ENCODE measurements at places on chromosomes 12 and 14.

- DNase-seq = peak; percentile 29
Measured at GRCh38 chr12:110005319-110005973, 6.2 kb downstream of the ANKRD13A start.

- DNase-seq = no peak
Measured at GRCh38 chr14:100575266-100575995, 11.8 kb downstream of the BEGAIN start.

DNA sequence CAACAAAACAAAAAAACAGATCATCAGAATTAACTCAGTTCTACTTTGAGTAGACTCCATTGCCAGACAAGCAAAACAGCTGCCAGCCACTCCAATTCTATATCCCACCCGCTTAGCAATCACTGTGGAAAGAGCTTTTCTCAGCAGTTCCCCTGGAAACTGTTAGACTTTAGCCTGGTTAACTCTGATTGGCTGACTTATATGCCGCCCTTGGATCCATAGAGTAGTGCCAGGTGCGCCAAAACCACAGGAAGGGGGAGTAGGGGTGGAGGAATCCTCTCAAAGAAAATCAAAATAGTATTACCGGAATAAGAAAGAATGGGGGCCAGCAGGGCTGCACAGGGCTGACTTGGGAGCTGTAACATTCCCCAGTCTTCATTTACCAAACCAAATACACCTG lies 5.4 kb upstream of the EML5 start:
- DNase-seq = no peak

DNA sequence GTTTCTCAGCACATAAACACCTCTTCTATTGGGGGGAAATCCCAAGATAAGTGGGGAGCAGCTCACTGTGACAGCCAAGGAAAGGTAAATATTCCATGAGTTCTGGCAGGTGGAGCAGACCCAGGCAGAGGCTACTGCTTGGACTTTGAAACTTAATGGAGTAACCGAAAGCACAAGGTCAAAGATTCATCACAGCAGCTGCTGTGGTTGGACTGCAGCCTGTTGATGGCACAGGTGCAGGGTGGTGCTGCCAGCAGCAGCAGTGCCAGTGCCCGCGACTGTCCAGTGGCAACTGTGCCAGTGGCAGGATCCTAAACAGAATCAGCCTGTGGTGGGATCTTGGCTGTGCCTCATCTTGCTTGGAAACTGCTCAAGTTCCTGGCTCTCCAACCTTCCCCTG lies 81.4 kb upstream of the ARID2 start:
- no peak for DNase-seq

DNA sequence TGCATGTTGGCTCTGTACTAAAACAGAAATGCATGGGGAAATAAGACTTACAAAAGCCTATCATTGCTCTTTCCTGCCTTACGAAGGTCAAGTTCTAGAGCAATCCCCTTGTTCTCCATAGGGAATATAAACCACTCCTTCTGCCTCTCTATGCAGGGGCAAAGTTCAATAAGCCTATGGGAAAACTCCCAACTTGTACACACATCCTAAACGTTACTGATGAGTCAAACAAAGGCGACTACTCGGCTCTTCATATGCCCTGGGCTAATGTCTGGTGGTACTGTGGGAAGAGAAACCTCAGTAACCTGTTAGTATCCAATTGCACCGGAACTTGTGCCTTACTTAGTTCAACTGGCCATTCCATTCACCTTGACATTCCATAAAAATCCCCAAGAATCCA lies 32.7 kb downstream of the PRMT8 start:
- DNase-seq = no peak

GRCh38 chr12:27285403-27285802 lies 41.3 kb downstream of the STK38L start:
- no peak for DNase-seq

DNA sequence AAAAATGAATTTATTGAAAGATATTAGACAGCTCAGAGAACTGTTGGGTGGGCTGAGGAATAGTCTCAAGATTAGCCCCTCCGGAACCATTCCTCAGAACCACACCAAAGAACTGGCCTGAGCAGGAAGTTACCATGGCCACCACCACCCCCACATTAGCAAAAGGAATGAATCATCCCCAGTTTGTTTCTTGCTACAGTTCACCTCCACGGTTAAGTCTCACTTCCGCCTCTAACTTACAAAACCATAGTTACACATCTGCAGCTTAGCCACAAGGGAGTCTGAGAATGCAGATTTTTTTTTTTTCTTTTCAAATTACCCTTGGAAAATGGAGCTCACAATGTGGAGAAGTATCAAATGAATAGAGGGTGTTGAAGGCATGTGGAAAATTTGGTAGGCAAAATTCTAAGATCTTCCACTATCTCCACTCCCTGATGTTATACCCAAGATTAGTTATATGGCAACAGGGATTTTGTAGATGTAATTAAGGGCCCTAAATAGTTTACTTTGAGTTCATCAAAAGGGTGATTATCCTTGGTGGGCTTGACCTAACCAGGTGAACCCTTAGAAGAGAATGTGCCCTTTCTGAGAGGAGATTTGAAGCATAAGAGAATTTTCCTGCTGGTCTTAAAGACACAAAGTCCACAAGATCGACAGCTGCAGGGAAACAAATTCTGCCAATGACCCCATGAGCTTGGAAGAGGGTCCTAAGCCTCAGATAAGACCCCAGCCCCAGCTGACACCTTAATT lies 129.8 kb upstream of the KRR1 start:
- peak; percentile 42 for DNase-seq

GRCh38 chr12:80837342-80837978 lies 100.3 kb downstream of the LIN7A start:
- DNase-seq = no peak

DNA sequence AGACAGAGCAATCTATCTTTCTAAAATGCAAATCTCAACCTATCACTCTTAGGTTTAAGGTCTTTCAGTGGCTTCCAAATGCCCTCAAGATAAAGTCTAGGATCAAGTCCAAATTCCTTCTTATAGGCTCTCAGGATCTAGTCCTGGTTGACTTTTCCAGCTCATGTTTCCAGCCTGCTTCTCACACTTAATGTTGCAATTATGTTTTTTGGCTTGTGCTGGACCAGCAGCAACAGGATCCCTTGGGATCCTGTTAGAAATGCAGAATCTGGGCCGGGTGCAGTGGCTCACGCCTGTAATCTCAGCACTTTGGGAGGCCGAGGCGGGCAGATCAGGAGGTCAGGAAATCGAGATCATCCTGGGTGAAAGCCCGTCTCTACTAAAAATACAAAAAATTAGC lies 10.6 kb downstream of the GPR33 start:
- DNase-seq = no peak

GRCh38 chr14:93309427-93309966 lies 23.3 kb downstream of the BTBD7 start:
- DNase-seq = no peak

DNA sequence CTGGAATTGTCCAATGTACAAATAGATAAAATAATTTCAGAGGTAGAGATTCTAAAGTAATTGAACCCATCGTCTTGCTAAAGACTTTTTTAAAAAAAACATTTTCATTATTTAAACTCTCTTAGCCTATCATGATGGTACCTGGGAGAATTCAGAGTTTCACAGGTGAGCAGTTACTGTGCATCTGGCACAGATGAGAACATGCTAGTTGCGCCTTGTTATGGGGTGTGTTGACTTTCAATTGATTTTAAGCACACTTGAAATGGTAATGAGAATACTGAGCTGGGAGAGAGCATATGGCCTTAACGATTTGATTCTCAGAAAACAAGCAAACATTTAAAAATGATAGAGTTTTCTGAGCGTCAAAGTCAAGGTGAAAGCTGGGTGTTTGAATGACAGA lies 66.6 kb downstream of the FLRT2 start:
- no peak for DNase-seq

GRCh38 chr14:91466192-91466591 lies 43.9 kb downstream of the PPP4R3A start:
- DNase-seq = no peak

DNA sequence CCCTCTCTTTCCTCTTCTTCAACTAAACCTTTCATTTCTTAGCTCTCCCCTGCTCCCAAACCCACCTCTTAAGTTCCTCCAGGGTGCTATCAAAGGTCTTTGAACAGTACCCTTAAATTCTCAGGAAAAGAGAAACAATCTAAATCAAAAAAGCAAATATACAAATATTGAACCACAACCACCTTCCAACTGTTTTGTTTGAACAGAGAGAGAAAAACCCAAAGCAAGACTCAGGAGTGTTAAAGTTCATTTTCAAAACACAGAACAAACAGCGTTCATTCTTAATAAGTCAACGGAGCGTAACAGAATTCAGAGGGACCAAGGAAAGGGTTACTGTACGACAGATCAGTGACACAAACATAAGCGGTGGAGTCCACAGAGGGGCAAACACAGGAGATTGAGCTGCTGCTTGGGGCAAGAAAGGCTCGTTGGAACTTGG lies 73.3 kb downstream of the NDUFA12 start:
- DNase-seq = no peak

- no peak for DNase-seq
Measured at GRCh38 chr12:24229031-24229700, 279.7 kb upstream of the SOX5 start.

- DNase-seq = no peak
Measured at GRCh38 chr14:55578511-55578910, 1.5 kb upstream of the KTN1 start.

DNA sequence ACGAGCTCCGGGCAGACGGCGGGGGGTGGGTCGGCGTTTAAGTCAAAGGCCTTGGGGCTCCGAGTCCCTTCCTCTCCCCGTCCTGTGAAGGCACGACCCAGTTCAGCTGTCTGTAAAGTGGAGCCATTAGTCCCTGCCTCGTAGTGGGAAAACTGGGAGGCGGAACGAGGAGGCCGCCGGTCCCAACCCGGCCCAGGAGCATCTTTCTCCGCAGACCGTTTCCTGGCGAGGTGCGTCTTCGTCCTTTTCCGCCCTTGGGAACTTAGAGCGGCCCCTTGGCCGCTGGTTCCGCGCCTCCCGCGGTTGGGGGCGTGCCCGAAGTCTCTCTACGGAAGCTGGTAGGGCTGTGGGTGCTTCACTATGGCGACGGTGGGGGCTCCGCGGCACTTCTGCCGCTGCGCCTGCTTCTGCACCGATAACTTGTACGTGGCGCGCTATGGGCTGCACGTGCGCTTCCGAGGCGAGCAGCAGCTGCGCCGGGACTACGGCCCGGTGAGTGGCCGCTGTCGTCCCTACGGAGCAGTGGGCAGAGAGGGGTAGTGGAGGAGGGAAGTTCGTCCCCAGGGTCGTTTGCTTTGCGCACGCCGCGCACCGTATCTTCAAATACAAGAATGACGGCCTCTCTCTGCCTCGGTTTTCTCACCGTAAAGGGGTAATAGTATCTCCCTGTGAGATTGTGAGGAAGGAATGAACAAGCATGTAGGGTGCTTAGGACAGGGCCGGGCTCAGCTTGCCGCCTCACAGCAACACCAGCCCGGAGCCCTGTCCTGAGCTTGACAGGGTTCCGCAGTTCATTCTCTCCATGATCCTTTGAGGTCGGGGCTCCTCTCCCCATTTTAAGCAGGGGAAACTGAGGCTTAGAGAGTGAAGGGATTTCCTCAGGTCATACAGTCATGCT lies at the start of gene OGFOD2:
OGFOD2 (plus strand) TSS at position 353 of the 898 bp plus-strand sequence; CDS start at position 361, 8 bp downstream.
- peak; percentile 90 for DNase-seq

DNA sequence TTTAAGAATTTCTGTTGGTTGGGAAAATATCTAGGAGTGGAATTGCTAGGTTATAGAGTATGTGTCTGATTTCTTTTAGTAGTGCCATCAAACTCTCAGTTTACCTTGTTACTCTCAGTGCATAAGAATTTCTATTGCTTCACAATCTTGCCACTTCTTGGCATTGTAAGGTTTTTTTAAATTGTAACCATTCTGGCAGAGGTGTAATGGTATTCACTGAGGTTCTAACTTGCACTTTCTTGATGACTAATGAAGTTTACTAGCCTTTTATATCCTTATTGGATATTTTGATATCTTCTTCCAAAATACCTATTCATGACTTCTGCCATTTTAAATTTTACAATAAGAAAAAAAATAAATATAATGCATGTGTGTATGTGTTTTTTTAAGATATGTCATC lies 478.0 kb downstream of the NAV3 start:
- DNase-seq = no peak

DNA sequence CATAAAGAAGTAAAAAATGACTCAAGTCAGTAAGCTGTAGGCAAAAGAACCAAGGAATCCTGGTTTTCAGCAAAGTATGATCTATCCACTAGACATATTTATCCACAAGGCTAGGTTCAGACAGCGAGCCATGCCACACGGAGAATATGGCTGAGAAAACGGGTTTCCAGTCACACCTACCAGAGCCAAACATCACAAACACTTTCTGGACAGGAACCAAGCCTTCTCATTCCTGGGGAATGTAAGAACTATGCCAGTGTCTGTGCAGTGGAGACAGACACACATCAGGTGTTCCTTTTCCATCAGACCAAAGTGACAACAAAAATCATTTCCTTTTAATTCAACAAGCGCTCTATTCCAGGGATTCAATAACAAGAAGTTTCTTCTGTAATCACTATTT lies 41.1 kb downstream of the AREL1 start:
- no peak for DNase-seq

DNA sequence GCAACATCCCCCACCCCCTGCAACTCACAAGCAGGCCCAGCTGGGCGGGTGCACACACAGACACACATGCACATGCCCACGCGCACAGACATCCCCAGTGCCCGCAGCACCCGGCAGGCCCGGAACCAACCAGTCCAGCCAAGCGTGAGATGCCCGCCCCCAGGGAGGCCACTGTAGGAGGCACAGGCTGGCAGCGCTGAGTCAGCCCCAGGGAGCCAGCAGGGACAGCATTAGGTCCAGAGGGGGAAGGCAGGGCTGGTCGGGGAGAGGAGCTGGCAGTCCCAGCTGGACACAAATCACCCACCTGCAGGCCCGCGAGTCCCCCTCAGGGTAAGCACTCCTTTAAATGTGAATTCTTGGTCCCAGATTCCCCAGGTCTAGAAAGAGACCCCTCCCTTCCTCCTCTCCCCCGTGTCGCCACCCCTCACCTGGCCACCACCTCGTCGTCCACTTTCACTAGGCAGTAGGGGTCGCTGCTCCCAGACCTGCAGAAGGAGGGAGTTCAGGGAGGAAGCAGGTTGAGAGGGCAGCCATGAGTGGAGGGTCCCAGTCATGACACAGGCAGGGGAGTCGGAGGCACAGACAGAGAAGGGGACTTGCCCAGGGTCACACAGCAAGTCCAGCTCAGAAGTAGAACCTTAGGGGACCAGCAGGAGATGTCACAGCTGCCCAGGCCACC lies 5.0 kb downstream of the RASAL1 start:
- DNase-seq = no peak

GRCh38 chr14:59344016-59344415 lies 121.2 kb downstream of the GPR135 start:
- DNase-seq = no peak
